ENCODE measurements at places on chromosomes 12 and 14.

- DNase-seq = no peak
Measured at GRCh38 chr14:63562405-63562804, 19.2 kb upstream of the PPP2R5E start.

DNA sequence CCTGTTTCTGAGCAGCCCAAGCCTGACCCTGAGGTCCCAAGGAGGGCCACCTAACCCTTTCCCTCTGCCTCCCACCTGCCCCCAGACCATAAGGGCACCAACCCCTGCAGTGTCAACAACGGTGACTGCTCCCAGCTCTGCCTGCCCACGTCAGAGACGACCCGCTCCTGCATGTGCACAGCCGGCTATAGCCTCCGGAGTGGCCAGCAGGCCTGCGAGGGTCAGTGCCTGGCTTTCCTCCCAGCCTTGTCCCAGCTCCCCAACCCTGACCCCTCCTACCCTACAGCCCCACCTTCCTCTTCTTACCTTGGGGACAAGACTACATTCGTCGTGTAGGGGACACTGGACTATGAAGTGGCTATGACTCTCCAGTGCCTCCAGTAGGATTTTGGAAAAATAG, 33.7 kb upstream of the LRP1-AS start:
- no peak for DNase-seq

DNA sequence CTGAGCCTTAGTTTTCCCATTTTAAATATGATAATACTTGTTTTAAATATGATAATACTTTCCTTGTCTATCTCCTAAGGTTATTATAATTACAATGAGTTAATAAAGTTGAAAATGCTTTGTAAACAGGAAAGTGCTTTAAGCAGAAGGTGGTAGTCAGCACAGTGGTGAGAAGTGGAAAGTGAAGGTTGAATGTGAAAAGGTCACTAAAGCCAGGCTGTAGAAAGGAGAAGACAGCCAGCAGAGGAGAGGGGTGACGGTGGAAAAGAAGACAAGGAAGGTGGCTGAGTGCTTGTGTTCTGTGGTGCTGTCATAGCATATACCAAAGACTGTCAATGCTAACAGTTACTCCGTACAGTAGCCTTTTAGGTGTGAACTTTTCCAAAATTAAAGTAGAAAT, 117.8 kb downstream of the ESR2 start:
- no peak for DNase-seq

GRCh38 chr12:77724367-77724957, 106.2 kb upstream of the NAV3 start:
- no peak for DNase-seq

DNA sequence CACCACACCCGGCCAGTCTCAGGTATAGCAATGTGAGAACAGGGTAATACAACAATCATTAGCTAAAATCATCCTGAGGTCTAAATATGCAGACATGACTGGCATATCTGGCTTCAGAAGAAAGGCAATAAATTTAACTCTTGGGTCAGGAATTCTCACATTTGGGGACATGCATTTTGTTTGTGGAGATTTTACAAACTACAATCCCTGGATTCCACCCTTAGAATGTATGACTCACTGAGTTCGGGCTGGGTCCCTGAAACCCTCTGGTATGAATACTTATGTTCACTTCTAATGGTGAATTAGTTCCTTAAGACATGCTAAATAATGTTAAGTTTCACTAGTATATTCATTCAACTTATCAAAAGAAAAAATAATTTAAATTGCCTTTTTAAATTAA, 98.9 kb upstream of the HMGA2 start:
- DNase-seq = no peak

GRCh38 chr12:60148109-60148508, 552.3 kb downstream of the SLC16A7 start:
- DNase-seq = no peak

DNA sequence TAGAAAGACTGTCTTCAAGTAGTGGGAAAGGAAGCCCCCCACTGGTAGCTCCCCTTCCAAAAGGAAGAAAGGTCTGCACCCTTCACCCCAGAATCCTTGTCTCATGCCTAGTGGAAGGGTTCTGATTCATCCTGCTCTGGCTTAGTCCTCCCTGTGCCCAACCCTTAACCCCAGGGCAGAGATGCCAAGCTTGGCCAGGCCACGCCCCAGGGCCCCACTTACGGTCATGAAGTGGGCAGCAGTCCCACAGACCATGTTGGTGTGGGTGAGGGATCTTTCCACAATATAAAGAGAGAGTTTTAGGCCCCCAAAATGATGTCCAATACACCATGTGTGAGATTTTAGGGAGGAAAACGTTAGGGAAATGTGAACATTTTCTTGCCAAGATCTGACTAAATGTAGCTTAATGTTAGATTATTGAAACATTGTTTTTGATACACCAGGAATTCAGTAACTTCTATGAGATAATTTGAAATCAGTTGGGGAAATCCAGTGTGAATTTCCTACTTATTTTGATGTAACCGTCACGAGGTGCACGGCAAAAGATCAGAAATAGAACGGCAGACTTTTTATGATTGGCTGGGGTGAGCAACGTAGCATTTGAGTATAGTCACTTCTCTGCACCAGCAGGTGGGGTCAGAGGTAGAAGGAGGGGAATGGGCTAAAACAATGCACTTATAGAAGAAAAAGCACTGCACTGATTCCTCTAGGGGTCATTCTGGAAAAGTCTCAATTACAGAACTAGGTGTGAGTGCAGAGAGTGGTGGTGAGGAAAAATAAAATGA, 8.2 kb upstream of the SSPN start:
- DNase-seq = no peak

DNA sequence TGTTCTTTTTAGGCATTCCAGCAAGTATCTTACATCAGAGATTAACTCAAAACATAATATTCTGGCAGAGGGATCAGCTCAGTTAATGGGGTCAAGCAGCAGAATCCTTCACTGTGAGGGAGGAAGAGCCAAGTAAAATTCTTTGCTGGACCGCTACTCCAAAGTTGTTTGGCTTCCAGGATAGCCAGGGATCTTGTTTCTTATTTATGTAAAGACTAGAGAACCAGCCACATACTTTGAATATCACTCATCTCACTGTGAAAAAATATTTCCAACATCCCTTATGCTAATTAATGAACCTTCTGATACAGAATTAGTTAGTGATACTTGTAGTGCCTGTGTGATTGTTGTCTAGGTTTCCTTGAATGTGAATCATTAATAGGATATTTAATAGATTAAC, 94.2 kb downstream of the PLEKHA5 start:
- no peak for DNase-seq

DNA sequence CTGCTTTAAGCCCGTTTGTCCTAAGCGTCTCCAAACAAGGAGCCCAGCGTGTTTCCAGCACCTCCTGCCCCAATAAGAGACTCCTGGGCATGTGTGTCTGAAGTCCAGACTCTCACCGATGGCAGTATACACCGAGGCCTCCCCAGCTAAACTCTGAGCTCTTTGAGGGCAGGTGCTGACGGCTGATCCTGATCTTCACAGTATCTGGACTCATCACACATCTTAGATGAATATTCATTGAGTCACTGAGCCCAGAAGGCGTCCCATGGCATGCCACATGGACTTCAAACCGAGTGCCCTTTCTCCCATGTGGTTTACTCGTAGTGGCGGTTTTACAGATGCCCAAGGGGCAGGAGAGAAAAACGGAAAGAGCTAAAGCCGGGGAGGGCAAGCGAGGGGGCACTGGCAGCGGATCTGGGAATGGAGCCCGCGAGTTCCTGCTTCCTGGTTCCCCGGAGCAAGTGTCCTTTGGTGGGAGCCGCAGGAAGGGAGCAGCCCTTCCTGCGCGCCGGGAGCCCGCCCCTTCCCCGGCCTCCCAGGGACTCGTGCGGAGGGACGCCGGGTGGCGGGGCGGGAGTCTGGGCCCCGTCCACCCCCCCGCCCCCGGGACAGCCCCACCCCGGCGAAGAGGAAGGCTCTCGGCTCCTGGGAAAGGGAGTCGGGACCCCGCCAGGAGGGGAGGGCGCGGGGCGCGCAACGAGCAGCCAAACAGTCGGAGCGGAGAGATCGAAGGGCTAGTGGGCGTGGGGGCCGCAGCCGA, 585 bp upstream of the TEAD4 start:
- no peak for DNase-seq

GRCh38 chr12:9326085-9326484, 117.9 kb upstream of the PZP start:
- DNase-seq = no peak

DNA sequence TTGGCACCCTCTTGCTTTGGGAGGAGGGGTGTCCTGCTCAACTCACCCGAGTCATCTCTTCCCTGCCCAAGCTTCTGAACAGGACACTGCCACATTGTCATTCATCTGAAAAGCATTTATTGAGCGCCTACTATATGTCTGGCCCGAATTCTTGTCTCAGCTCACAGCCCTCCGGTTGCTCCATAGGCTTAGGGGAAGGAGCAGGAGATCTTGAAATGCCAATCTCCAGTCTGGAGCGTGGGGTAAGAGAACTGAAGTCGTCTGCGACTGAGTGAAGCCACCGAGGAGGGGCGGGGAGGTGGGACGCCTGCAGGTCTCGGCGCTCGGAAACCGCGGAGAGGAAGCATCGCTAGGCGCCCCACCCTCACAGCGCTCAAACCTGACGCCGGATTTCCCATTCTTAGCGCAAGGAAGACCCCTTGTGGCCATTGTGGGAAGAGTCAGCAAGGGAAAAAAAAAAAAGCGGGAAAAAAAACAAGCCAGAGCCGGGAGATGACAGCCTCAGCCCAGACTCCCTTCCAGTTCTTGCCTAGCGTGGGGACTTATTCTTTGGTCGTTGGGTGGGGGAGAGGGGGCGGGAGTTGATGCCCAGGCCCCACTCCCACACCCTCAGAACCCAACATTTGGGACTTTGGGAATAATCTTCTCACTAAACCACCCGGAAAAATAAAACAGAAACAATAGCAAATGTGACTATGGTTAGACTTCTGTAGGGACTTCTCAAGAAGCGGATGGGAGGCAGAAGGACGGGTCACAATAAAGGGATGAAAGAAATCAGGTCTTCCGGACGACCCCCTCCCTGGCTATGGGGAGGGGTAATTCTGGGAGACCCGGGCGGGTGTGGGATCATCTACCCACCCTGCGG, 28.2 kb upstream of the SMUG1 start:
- peak; percentile 54 for DNase-seq

DNA sequence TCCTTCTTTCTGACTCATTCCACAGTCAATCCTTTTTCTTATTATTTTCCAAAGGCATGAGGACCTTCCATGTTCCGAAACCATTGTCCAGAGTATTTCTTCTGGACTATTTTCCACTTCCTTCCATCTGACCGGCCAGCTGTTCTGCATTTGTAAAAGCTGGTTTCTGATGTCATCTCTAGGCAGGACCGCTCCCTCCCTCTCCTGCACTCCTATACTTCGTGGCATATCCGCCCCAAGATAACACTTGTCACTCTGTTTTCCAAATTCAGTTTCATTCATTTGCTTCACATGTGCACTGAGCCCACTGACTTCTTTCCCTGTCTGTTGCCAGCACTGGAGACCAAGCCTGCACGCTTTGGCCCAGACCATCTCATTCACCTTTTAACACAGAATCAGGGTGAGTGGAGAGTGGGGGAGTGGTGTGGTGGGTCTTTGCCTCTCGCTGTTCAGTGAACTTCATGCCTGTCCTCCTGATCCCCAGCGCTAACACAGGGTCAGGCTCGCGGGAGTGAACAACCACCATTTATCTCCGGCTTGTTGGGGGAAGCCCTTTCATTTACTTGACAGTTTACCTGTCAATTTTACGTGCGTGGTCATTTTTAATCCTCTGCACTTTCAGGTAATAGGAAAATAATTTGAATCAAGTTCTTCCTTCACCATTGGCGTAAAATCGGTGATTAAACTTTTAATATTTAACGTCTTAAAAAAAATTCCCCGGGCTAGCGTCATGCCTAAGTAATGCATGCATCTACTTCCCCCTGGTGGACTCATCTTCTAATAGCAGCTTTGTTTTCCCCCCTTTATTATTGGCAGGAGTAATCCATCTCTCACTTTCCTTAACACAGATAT, 52.5 kb downstream of the C12orf75 start:
- DNase-seq = no peak

DNA sequence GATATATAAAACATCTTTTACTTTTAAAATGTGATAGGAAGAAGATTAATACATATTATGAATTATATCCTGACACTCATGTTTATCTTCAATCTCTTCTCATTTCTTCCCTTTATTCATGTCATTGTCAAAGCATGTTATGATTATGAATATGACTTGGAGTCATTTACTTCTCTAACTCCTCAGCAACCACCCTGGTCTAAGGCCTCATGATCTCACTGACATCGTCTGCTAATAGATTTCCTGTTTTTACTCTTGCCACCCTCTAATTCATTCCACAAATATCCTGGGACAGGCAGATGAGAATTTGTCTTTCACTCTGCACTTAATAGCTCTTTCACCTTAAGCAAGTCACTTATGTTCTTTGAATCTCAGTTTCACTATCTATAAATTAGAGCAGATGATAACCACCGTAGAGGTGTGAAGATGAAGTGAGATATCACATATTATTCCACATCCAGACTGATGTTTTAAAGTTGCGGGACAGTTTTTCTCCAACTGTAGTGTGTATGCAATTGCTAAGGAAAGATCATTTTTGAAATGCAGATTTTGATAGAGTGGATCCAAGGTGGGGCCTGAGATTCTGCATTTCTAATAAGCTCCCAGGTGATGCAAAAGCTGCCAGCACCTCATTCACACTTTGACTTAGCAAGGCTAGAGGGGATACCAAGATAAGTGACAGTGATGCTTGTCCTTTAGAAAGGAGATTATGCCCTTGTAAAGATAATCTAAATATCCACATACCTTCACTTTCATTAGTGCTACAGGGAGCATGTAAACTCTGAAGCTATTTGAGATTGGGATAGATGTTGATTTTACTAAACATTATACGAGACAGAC, 3.3 kb upstream of the IAPP start:
- no peak for DNase-seq

GRCh38 chr12:125346362-125346761, 281.1 kb downstream of the AACS start:
- DNase-seq = no peak

Data from stimulated activated CD4-positive, alpha-beta T cell treated with anti-CD3 and anti-CD28 coated beads, TNF-alpha, amount 100 ng/mL, for 48 hours (primary cell).